CD4-positive, alpha-beta T cell treated with Interleukin-2 at 100 ng/mL for 4 hours (primary cell): ENCODE measurements at places on chromosomes 2 and 18.

DNA sequence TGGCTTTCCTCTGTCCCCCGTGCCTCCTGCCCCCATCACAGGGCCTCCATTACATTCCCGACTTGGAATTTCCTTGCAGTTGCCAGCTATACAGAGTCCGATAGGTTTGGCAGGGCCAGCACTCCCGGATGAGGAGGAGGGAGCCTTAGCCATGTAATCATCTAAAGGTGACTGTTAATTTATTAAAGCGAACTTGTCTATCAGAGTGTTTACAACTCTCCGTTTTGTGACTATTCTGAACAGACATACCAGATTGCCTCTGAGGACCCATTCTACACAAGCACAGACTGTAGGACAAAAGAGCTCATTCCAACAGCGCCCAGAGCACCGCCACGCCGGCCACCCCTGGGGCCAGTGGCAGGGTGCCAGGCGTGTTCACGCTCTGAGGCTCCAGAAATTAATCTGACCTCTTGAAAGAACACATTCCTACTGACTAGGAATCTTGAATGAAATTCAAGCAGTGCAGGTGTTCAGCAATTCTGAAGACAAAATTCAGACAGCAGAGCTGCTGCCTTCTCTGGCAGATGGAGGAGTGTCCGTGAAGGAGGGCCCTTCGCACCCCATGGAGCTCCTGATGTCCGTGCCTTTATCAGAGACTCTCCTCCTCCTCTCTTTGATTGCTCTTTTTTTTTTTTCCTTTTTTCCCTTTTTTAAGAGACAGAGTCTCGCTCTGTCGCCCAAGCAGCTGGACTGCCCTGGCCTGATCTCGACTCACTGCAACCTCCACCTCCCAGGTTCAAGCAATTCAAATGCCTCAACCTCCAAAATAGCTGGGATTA, 58.1 kb upstream of the RALBP1 start:
- no peak for DNase-seq

DNA sequence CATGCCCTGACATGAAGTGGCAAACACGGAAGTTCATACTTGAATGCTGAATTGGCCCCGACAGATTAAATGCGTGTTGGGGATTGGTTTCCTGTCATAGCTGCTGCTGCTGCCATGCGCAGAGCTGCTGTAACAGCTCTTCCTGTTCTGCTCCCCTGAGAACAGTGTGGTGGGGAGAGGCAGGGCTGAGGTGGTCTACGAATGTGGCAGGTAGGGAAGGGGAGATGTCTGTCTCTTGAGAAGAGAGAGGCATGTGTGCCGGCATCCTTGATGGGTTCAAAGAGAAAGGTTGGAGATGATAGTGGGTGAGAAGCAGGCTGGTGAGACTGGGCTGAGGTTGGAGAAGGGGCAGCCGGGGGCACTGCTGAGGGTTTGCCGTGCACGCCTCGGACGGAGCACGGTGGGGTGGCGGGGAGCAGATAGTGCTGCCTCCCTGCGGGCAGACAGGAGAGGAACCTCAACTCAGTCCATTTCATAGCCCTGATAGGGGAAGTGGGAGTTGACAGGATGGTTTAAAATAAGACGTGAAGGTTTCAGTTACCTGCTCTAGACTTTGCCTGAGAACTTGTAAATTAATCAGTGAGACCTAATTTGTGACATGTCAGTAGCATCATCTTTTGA, 46.1 kb downstream of the TMEM185B start:
- peak; percentile 83 for DNase-seq

DNA sequence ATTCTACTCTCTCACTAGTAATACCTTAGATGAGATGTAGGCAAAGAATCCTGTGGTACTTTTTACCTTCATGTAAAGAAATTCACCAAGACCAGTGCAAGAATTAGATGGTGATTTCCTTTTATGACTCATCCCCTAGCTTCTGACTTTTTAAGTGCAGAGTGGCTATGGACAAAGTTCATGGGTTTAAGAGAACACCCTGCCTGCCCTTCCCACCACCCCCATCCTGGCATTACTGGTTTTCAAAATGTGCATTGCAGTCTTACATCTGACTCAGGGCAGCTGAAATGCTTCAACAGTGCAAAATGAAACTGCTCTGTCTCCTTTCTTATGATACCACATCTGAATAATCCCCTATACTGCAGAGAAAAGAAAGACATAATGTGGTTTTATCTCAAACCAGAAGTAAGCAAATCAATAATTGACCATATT, 22.6 kb downstream of the MAIP1 start:
- no peak for DNase-seq

- DNase-seq: no peak
Observed at GRCh38 chr18:4369705-4370104, 85.4 kb downstream of the DLGAP1 start.

DNA sequence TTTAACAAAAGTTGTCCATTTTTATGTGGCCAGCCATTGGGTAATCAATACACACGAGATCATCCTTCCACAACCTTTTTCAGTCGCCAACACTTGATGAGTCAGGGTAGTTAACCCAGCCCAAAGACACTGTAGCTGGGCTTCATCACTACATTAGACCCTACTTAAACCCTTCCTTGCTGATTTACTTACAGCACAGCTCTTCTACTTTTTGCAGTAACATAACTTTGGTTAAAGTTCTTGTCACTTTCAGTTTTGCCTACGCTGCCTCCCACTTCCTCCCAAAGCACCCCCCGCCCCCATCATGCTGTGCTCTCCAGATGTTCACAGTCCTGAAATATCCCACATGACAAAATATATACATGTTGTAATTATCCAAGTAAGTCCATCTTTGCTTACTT, 103.6 kb downstream of the CDK15 start:
- DNase-seq: no peak

- DNase-seq: no peak
Observed at GRCh38 chr2:60552851-60553494, 481 bp downstream of the BCL11A start.

DNA sequence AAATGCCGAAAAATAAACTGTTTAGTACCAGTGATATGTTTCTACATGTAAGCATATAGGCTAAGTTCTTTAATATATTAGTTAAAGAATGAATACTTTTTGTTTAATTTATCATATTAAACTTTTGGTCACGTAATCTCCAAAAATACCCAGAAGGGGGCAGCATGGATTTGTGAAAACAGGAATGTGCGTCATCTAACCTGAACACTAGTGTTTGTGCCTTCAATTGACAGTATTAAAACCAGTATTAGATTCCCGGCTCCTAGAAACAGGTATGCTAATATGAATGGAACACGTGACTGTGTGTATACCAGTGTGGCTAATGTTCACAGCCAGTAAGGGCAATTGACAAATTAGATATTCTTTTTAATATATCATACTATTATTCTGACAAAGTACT, 51.8 kb downstream of the WDR7 start:
- peak; percentile 53 for DNase-seq

GRCh38 chr18:37852464-37852863, 286.9 kb upstream of the CELF4 start:
- DNase-seq: no peak

DNA sequence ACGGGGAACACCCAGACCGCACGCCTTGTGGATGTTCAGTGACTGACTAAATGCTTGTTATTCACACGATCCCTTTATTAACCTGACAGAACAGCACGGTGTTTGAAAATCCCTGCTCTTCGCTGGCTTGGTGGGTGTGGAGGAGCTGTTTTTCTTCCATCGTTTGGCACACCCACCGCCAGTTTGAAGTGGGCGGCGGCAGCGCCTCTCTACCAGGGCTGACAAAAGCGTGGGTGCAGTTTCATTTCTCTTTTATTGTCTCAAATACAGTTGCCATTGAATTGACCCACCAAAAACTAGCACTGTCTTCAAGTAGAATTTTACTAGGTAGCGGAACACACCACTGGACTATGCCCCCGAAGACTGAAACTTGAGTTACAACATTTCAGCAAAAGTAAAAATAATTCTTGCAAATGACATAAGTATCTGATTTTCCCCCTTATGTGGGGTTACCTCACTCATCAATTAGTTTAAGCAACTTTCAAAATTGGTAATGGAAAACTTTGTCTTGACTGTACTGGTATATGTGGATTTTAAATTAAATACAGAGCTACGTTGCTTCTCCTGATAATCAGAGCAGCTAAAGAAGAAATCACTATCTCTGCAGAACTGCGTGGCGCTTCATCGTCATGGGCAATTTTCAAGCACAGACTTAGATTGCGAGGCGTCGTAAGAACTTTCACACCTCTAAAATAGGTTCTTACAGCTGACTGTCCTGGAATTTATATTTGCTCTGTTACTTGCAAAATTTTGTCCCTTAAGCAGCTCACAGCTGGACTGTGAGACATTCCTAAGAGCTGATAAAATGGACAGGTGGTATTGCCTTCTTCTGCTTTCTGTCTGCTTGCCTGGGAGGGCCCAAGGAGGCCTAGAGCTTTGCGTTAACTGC, 60.9 kb downstream of the LDLRAD4 start:
- no peak for DNase-seq

DNA sequence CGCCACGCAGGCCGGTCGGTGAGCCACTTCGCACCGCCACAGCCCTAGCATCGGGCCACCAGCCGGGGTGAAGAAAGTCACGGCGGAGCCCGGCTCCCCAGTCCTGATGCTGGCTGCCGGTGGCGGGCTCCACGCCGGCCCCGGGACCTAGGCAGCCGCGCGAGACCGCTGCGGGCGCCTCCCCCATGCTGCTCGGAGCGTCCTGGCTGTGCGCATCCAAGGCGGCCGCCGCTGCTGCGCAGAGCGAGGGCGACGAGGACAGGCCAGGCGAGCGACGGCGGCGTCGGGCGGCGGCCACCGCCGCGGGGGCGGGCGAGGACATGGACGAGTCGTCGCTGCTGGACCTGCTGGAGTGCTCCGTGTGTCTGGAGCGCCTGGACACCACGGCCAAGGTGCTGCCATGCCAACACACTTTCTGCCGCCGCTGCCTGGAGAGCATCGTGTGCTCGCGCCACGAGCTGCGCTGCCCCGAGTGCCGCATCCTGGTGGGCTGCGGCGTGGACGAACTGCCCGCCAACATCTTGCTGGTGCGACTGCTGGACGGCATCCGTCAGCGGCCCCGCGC, 433 bp downstream of the SH3RF3 start:
- no peak for DNase-seq

DNA sequence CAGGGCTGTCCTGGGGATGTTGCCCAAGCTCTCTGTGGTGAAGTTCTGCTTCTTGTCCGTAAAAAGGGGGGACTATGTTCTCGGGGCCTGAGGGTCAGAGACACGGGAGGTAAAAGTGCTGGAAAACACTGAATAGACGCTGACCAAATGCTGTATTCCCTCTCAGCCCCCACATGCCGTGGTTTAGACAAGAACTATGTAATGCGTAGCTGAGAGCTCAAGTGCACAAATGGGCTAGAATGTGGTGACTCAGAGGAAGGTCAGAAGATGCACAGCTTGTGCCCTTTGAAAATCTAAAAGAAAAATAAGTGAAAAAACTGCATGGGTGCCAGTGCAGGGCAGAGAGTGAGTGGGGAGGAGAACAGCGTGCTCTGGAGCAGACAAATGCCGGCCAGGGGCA, 80.3 kb upstream of the MAP4K4 start:
- no peak for DNase-seq

DNA sequence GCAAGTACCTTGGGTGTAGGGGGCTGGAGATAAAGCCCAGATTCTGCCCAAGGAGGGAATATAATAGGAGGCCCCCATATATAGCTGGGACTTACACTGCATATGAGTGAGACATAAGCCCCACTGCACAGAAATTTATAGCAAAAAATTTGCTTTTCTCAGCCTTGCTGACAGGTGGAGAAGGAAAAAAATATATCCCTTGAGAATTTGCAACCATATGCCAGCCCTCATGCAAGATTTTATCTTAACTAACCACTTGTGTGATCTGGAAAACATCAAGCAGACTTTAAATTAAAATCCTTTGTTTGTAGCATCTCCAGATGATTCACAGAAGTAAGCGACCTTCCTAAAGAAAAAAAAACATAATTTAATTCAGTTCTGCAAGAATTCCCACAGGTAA, 288.2 kb downstream of the BCL2 start:
- DNase-seq: no peak

GRCh38 chr18:63192126-63192884, 127.3 kb downstream of the BCL2 start:
- no peak for DNase-seq

DNA sequence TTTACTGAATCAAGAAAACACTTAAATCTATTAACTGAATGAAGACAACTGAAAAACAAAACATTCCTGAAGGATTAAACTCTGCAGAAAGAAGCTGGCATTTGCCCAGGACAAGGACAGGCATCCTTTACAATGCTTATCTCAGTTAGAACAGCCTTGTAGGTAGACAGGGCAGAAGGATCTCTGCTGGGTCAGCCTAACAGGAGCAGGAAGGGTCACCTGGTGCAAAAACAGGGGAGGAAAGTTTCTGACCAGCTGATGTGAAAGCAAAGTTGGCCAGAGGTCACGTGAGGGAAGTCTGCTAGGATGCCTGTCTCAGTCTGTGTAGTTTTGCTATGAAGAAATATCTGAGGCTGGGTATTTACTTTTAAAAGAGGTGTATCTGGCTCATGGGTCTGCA, 348.6 kb downstream of the ANAPC1 start:
- no peak for DNase-seq

DNA sequence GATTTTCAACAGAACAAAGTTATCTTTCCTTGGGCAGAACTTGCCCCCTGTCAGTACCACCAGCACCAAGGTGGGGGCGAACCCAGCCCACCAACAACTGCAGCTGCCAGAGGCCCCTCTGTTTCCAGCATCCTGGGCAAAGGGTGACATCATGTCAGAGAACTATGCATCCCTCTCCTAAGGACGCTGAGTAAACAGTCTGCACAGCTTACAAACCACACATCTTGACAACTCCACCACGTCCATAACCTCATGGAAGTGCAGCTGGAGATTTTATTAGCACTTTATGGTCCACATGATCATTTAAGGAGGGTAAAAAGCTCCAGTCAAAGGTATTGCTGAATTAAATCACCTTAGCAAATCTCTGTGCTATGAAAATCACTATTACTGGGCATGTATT, 40.4 kb downstream of the PIEZO2 start:
- DNase-seq: no peak

- DNase-seq: no peak
Observed at GRCh38 chr2:46167406-46167805, 129.8 kb upstream of the EPAS1 start.
